ENCODE measurements at places on chromosomes 7 and 10.

GRCh38 chr7:127629268-127629854, 11.4 kb upstream of the PAX4 start:
- DNase-seq, result peak; percentile 19

DNA sequence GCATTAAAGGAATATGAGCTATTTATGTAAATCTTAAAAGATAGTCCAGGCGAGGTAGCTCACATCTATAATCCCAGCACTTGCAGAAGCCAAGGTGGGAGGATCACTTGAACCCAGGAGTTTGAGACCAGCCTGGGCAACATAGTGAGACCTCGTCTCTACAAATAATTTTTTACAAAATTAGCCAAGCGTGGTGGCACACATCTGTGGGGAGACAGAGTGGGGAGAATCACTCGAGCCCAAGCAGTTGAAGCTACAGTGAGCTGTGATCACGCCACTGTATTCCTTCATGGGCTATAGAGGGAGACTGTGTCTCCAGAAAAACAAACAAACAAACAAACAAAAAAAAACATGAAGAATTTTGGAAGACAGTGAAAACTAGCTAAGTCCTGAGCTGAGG, 28.4 kb downstream of the HERC4 start:
- DNase-seq, result no peak

GRCh38 chr7:30276203-30276900, 8.0 kb upstream of the ZNRF2 start:
- peak; percentile 44 for DNase-seq

- peak; percentile 93 for DNase-seq
Observed at GRCh38 chr10:35090162-35090954, at the start of gene CUL2. CUL2 (minus strand) TSS chr10:35090341; CDS start chr10:35071317, 19,024 bp downstream.

DNA sequence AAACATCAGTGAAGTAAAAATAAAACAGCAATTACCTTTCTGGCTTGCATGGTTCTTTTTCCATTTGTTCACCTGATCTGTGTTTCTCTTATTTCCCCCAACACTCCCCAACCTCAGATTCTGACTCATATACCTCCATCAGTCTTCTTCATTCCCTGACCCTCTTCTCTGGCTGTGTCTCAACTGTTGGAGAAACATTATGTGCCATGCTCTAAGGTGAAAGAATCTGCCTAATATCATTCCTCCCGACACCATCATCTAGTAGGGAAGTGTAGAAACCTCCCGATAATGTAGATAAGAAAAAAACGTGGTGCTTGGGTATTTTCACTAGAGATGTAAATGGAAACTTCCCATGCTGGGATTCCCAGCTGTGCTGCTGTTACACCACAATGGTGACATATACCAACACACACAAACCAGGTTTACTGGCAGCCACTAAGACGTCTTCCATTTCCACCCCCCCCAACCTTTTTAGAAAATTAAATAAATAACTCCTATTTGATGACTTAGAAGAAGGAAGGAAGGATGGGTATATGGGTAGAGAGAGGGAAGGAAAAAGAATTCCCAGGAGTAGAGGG, 63.4 kb downstream of the OSBPL3 start:
- DNase-seq, result no peak

GRCh38 chr7:152588350-152588749, 87.6 kb downstream of the XRCC2 start:
- DNase-seq, result no peak

- DNase-seq, result no peak
Observed at GRCh38 chr7:17044396-17044795, 162.6 kb upstream of the AGR3 start.

DNA sequence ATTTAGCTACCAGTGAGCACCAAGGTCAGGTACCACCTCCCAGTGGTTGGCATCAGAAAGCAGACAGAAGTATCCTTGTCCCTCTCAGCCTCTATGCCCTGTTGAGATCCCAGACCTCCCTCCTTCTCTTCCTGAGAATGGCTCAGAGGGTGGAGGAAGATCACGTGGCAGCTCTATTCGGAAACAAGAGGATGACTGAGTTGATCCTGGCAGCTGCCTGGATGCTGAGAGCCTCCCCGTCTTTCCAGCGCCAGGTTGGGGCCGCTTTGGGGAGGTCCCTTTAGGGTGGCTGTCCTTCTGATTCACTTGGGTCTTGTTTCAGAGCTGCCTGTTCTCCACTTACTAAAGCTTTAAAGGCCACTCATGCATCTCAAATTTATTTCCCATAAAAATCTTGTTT, 36.9 kb upstream of the NPFFR1 start:
- no peak for DNase-seq

DNA sequence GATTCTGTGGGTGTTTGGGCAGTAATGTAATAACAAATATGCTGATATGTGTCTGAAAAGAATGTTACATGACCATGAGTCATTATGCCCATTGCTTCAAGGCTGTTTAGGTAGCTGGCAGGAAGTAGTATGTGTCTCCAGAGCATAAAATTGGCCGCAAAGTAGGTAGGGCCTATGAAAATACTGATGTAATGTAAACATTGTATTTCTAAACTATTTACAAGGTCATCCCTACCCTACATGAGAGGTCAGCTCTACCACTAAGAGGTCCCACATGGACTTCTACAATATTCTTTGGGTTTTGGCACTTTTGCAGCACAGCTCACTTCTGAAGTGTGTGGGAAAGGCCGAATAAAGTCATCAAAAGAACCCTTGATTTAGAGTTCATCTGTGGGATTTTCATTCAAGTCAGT, 301.9 kb downstream of the AHR start:
- DNase-seq, result no peak

DNA sequence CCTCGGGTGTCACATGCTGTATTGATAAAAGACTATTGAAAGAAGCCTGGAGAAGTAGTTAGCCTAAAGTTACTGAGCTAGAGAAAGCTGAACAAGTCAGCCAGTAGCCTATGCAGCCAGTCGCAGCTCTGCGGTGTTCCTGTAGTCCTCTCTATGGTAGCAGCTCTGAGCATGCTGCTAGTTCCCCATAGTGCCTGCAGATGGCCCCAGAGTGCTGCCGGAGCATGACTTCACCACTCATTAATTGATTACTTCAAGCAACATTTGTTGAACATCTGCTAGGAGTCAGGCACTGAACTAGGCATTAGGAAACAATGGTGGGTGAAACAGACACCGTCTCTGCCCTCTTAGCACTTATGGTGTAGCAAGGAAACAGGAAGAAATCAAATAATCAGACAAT, 422.7 kb downstream of the SORCS3 start:
- no peak for DNase-seq

DNA sequence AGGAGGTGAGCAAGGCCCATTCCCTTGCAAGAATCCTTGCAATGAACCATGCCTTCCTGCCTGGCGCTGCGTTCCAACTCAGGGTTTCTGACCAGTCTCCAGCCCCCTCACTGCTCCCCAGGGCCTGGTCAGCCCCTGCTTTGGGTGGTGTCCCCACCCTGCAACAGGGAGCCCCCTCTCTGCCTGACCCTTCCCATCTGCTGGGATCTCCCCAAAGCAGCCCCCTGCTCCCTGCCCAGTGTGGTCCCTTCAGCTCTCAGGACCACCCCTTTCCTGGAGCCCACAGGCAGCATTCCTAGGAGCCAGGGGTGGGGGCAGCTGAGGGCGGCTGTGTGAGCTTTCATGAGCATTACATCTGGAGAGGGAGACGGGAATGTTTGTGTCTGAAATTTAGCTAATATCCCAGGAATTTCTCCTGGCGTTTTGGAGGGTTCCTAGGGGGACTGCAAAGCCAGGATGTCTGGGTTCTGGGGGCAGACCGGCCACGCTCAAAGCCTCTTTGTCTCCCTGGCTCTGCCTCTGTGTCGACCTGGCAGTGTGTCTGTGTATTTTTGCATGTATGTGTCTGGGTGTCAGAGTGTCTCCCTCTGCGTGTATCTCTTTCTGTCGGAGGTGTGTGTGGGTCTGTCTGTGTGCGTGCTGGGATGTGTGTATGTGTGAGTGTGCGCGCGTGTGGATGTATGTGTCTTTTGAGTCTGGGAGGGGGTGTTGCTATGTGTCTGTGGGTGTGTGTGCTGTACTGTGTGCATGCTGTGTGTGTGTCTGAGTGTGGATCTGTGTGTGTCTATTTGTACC, 300.5 kb upstream of the ZMIZ1 start:
- no peak for DNase-seq

DNA sequence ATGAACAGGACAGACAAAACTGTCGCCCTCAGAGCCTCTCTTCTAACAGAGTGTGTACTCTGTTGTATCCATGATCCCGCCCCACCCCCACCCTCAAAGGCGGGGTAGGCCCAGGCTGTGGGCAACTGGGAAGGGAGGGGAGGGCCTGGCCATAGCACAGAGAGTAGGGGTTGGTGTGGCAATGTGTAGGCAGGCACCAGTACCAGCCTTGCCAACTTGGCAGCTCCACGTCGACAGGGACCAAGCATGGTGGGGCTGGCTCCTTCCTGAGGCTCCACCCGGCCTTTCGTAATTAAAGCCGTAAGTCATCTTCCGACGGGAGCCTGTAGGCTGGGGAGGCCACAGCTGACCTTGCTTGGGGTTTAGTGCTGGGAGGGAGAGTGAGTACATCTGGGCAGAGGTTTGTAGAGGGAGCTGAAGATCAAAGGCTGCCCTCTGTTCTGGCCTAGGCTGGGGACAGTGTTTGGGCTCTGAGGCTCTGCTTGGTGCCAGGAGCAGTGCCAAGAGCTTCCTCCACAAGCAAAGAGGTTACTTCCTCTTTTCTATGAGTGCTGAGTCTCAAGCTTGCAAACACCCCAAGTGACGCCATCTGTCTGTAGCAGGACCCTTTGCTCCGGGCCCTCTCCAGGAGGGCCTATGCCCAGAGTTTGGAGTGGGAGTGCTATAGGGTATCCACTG, 121.6 kb downstream of the C10orf105 start:
- DNase-seq, result no peak

- DNase-seq, result no peak
Observed at GRCh38 chr10:25398680-25399079, 223.9 kb downstream of the GPR158 start.

DNA sequence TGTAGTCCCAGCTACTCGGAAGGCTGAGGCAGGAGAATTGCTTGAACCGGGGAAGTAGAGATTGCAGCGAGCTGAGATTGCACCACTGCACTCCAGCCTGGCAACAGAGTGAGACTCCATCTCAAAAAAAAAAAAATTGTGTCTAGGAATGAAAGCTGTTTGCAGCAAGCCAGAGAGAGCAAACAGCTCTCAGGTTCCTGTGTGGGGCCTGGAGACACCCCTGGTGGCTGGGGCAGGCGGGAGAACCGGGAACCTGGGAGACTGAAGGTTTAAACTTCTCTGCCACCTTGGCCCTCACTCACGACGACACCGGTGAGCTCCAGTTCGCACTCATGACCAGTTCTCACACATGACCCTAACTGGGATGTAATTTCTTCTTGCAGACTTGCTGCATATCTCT, 13.2 kb upstream of the UNCX start:
- no peak for DNase-seq

DNA sequence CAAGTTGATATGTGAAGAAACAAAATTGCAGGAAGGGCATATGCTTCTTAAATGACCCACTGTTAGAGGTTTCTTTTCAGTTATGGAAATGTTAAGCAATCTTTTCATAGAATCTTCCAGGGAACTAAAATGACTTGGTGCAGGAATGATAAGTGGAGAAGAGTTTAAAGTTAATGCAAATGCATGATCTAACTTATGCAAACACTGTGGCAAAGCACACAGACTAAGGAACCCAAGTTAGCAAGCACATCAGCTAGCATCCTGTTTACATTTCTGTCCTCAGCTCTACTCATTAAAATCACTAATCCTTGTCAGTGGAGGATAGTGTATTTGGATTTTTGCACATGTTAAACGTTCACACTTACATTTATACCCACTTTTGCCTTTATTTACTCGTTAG, 9.3 kb downstream of the CLCN1 start:
- DNase-seq, result no peak

DNA sequence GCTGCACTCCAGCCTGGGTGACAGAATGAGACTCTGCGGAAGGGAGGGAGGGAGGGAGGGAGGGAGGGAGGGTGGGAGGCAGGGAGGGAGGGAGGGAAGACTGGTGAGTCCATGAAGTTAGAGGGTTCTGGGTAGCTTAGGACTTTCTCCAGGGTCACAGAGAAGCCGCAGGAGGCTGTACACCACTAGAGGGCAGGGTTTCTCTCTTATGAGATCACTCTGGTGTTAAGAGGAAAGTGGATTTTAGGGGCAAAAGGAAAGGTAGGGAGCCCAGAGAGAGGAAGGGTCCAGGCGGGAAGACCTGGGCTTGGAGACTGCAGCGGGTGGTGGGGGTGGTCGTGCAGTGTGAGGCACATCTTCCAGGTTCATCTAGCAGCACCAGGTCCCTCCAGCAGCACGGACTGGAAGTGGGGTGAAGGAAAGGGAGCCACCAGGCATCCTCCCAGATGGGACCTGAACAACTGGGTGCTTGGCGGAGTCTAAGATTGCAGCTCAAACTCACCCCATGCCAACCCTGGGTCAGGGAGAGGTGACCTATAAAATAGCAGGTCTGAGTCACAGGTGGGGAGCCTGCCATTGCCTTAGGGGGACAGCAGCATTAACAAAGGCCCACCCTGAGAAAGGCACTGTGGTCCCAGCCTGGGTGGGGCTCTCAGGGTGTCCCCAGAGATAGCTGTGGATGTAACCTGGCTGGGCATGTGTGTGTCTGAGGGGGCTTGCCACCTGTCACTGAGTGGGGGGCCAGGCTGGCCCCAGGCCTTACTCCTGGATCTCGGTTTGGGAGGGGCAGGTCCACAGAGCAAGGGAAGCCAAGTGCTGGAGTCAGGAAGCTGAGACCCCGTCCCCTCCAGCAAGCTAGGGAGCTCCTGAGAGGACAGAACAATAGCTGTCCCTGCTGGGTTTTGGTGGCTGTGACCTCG, 48.5 kb upstream of the SLC29A3 start:
- no peak for DNase-seq

GRCh38 chr10:28997734-28998133, 291.1 kb upstream of the LYZL1 start:
- no peak for DNase-seq

DNA sequence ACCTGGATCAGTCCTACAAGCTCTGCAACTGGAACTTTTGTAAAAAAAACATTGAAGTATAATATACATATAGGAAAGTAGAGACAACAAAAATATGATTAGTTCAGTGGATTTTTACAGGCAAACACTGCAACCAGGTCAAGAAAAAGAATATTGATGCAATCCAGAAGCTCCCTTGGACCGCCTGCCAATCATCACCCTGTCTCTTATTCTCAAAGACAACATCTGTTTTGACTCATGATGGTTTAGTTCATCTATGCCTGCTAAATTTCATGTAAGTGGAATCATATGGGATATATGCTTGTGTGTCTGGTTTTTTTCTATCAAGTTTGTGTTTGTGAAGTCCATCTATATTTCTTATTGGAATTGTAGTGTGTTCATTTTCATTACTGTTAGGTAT, 7.7 kb upstream of the HYCC1 start:
- no peak for DNase-seq

DNA sequence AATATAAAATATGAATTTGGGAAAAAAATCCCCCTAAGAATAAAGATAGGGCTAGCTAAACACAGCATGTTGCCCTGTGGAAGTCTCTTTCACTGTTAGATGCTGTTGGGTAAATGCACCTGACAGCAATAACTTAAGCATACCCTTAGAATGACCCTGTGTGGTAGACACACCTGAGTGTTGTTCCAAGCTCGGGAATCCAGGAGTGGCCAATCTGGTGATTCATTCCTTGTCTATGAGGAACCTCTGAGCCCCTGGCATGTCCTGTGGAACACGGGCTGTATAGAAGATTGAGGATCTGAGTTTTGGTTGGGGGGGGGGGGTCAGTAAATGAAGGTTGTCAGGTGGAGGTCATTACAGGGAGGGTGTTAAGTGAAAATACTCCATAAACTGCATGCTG, 730.0 kb upstream of the IGFBP3 start:
- no peak for DNase-seq
